Hippocampal formation (tissue), 2 donors: ENCODE measurements at places on chromosomes 5 and 9.

DNA sequence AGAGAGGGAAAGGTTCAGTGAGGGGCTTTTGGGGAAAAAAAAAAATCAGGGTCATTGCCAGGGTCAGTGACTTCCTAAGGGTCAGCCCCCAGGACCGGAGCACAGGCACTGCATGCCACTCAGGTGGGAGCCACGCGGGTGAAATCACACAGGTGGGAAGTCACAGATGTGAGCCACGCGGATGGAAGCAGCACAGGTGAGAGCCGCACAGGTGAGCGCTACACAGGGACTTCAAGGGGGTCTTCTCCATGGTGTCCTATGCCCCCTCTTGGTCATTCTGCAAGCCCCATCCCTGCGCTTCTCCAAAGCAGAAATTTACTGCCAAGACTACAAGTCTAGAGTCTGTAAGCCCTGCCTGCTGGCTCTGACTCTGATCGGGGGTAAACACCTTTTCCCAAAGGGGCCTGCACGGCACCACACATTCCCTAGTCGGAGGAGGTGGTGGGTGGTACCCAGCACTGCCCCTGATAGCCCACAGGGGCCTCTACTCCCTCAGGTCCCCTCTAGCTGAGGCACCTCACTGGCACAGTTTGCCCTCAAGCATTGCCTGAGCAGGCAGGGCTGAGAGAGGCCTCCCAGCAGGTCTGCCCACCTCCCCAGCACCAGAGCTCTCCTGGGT is 18.3 kb upstream of the OBP2B start:
- no peak for DNase-seq

GRCh38 chr9:118038713-118039112 is 334.5 kb downstream of the TLR4 start:
- DNase-seq, result no peak

GRCh38 chr5:145293716-145294115 is 541.4 kb downstream of the PRELID2 start:
- no peak for DNase-seq

GRCh38 chr5:66252849-66253248 is 108.7 kb downstream of the SREK1 start:
- DNase-seq, result no peak

DNA sequence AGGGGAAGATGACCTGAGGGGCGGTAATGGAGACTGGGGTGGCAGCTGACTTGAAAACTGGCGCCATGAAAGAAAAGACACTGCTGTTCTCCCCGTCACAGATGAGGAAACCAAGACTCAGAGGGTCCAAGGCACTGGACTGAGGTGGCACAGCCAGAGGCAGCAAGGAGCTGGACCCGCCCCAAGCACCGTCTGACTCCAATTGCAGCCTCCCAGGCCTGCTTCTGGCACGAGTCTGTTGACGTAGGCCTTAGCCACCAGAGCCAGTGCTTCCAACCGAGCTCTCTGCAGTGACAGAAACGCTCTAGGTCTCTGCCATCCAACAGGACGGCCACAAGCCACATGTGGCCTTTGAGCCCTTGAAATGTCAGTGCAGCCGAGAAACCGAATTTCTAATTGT is 193.2 kb downstream of the OLFM1 start:
- no peak for DNase-seq

- DNase-seq, result no peak
Observed at GRCh38 chr5:17440766-17441165, 57.3 kb upstream of the TAF11L2 start.
